ENCODE measurements at places on chromosomes 12 and 14.

DNA sequence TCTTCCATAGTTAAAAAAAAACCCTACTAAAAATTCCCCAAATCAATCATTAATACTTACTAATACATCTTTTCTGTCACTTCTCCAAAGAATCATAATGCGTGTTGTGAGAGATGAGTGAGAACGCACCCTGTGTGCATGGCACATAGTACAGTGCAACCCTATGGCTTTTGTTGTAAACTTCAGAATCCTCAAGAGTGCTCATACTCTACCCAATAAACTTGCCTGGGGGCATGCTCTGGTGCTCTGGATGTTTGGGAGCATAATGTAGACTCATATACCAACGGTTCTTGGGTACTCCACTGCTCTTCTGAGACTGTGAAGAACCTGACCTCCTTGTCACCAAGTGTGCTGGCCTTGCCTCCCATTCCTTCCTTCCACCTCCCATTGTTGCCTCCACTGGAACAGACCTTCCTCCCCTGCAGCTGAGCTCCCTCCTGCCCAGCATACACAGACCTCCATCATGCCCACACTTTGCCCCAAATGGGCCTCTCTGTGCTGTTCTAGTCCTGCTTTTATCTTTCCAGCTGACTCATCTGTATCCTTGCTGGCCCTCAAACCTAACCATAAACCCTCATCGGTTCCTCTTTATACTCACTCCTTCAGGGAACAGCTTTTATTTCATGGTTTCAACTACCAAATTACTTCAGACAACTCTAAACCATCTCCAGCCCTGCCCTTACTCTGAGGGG is 8.9 kb downstream of the DCP1B start:
- no peak for DNase-seq

GRCh38 chr12:94872971-94873733 is 130.3 kb downstream of the NDUFA12 start:
- no peak for DNase-seq

- no peak for DNase-seq
These were observed 2.2 kb downstream of the LRFN5 start for GRCh38 chr14:41608681-41609390.

- DNase-seq: no peak
These were observed 216.7 kb downstream of the TMEM132C start for GRCh38 chr12:128483526-128484255.

DNA sequence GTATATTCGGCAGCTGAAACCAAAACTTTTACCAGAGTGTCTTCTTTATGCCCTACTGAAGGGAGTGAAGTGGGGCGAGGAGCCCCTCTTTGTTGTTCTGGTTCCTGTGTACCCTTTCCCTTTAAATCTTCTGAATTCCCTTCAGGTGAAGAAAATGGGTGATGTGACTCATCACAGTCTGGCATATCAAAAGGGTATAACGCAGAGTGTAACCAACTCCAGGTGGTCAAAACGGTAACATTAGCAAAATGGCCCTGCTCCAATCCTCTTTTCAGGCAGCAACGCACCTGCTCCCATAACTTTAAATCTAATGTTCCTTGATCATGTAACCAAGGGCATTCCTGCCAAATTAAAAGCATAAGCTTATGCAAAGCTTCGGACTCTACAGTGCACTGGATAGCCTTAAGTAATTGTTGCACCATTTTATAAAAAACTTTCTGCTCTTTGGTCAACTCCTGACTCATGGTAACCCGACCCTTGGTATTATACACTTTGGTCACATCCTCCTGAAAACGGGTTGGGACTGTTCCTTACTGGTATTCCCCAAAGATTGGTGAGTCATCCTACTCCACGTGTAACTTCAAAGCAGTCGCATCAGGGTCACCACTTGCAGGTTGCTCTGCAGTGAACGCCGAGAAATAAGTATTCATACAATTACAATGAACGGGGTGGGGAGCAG is 83.1 kb downstream of the KCNMB4 start:
- DNase-seq: no peak

DNA sequence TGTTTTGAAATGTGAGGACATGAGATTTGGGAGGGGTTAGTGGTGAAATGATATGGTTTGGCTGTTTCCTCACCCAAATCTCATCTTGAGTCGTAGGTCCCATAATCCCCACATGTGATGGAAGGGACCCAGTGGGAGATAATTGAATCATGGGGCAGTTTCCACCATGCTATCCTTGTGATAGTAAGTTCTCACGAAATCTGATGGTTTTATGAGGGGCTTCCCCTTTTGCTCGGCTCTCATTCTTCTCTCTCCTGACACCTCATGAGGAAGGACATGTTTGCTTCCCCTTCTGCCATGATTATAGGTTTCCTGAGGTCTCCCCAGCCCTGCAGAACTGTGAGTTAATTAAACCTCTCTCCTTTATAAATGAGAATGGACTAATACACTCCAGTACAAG is 18.0 kb downstream of the GALNT6 start:
- no peak for DNase-seq

DNA sequence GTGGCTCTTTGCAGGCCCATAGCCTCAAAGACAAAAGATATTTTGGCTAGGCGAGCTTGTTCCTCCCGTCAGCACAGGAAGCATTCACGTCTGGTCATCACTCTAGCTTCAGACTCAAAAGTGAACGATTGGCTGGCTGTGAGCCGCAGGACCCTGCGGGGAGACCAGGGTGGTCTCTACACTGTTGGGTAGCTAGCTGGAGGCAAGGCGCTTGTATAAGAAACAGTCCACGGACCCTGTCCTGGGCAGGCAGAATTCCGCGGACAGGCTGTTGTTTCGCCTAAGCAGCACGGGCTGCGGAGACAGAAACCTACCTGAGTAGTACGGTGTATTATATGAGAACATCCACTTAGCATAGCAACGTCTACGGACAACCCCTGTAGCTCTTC is 29.6 kb downstream of the WBP11 start:
- DNase-seq: no peak

- DNase-seq: no peak
These were observed 1.9 kb downstream of the BCL7A start for GRCh38 chr12:122023339-122024131.

- no peak for DNase-seq
These were observed 74.9 kb upstream of the ATP2B1 start for GRCh38 chr12:89783359-89784060.
